Stimulated activated CD8-positive, alpha-beta memory T cell treated with anti-CD3 and anti-CD28 coated beads, Interleukin-7, amount 100 ng/mL, for 1 hour (primary cell): ENCODE measurements at places on chromosomes 6 and 20.

GRCh38 chr6:100479179-100480035, 14.7 kb upstream of the SIM1 start:
- DNase-seq, result no peak

- DNase-seq, result no peak
Measured at GRCh38 chr20:47071646-47072185, 177.1 kb downstream of the EYA2 start.

DNA sequence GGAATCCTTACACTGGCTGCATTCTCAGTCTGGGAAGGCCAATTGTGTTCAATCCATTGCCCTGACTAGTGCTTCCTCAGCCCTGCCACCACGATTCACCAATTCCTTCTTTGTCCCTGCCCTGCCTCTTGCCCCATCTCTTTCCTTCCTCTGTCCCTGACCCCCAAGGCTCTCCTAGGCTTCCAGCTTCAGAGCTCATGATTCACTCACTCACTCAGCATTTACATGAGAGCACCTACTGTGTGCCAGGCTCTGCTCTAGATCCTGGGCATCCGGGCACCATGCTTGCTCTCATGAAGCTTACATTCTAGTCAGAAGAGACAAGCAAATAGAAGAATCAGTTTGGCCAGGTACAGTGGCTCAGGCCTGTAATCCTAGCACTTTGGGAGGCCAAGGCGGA, 489.5 kb upstream of the JARID2 start:
- DNase-seq, result no peak

DNA sequence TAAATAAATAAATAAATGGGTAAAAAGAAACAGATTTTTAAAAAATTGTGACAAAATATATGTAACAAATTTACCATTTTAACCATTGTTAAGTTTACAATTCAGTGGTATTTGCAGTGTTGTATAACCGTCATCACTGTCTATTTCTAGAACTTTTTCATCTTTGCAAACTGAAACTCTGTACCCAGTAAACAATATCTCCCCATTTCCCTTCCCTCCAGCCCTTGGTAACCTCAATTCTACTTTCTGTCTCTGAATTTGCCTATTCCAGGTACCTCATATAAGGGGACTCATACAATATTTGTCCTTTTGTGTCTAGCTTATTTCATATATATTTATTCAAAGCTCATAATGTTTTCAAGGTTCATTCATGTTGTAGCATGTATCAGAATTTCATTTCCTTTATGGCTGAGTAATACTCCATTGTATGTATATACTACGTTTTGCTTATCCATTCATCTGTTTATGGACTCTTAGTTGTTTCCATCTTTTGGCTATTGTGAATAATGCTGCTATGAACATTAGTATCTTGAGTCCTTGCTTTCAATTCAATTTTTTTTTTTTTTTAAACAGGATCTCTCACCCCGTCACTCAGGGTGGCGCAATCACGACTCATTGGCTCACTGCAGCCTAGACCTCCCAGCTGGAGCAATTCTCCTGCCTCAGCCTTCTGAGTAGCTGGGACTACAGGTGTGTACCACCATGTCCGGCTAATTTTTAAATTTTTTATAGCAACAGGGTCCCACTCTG, 8.9 kb downstream of the MANBAL start:
- DNase-seq, result no peak

- DNase-seq, result no peak
Measured at GRCh38 chr20:17276101-17276500, 49.3 kb downstream of the PCSK2 start.

DNA sequence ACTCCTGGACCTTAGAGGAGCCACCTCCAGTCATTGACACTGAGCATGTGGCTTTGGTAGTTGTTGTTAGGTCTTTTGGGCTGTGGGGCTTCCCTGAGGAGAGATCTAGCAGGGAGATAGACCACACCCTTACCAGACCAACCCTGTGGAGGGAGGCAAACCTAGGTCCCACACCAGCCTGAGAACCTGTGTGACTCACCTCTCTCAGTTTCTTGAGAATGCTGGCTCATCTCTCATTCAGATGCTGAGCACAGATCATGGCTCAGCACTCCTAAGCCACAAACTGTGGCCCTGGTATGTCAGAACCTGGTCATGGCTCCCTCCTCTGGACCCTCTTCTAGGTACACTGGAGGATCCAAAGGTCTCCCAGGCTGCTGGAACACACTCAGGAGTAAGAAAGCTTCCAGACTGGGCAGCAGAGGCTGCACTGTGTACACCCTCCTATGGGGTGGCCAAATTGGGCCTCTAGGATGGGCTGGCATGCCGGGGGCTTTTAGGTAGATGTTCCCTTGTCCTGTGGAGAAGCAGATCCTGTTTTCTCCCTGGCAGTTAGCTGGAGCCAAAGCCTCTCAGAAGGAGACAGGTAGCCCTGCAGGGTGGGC, 1294.5 kb downstream of the KHDRBS2 start:
- DNase-seq, result no peak
